Nephron progenitor cell (in vitro differentiated cells): ENCODE measurements at places on chromosomes 7 and 10.

GRCh38 chr7:11751807-11752389, 80.1 kb downstream of the THSD7A start:
- DNase-seq: no peak
- no peaks in the 10 kb centered on the region for H3K4me1 ChIP-seq
- no peak overlapping the region for H3K27ac ChIP-seq
- H3K4me3 ChIP-seq: no peak overlapping the region

- H3K4me1 ChIP-seq: peaks cover 16% of the 10 kb centered on the region
- H3K4me3 ChIP-seq: no peak overlapping the region
- no peak overlapping the region for H3K27ac ChIP-seq
- peaks cover 4% of the 10 kb centered on the region for H3K36me3 ChIP-seq
Measured at GRCh38 chr10:35783305-35783838, 141.3 kb upstream of the FZD8 start.

DNA sequence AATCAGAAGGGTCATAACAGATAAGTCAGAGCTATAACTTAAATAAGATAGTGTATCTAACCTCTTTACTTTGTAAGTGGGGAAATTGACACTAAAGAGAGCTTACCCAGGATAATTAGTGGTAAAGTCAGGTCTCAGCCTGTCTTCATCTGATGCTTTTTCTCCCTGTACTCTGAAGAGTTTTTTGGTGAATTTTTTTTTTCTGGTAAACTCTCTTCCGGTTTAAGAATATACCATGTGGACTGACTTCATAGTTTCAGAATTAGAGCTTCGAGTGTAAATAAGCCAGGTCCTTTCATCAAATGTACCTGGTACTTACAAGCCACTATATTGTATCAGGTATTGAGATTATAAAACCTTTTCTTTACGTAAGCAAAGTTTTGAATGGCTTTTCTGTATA, 6.8 kb downstream of the MINPP1 start:
- no peaks in the 10 kb centered on the region for H3K27me3 ChIP-seq
- H3K27ac ChIP-seq: no peak overlapping the region
- no peak overlapping the region for H3K4me3 ChIP-seq
- peaks cover 15% of the 10 kb centered on the region for H3K4me1 ChIP-seq
- peaks cover 51% of the 10 kb centered on the region for H3K36me3 ChIP-seq
- DNase-seq: no peak

DNA sequence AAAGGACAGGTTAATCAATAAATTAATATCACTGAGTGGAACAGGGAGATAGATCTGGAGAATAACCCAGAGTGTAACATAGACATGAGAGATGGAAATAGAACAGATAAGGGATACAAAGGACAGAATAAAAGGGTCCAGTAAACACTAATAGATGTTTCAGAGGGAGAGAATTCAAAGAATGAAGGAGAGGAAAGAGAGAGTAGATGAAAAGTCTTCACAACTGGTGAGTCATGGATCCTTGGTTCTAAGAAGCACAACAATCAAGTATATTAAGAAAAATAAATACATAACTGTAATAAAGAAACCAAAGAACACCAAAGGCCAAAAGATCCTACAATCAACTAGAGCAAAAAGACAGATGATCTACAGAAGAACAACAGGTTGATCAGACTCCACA, 66.3 kb downstream of the BEND7 start:
- peaks cover 13% of the 10 kb centered on the region for H3K4me1 ChIP-seq
- no peak overlapping the region for H3K4me3 ChIP-seq
- peak overlapping the region; percentile 4 for H3K27ac ChIP-seq
- H3K27me3 ChIP-seq: peaks cover 14% of the 10 kb centered on the region
- peaks cover 34% of the 10 kb centered on the region for H3K36me3 ChIP-seq

- H3K4me3 ChIP-seq: no peak overlapping the region
- no peak overlapping the region for H3K27ac ChIP-seq
- no peaks in the 10 kb centered on the region for H3K4me1 ChIP-seq
- peaks cover 6% of the 10 kb centered on the region for H3K36me3 ChIP-seq
- H3K27me3 ChIP-seq: peaks cover 14% of the 10 kb centered on the region
Measured at GRCh38 chr7:8246020-8246419, 15.9 kb downstream of the ICA1 start.

- peaks cover 9% of the 10 kb centered on the region for H3K27me3 ChIP-seq
- peak overlapping the region; percentile 7 for H3K4me3 ChIP-seq
- H3K4me1 ChIP-seq: peaks cover 47% of the 10 kb centered on the region
- no peaks in the 10 kb centered on the region for H3K36me3 ChIP-seq
- peak overlapping the region; percentile 90 for H3K27ac ChIP-seq
- peak; percentile 31 for DNase-seq
Measured at GRCh38 chr10:119693262-119693957, 32.4 kb upstream of the INPP5F start.

DNA sequence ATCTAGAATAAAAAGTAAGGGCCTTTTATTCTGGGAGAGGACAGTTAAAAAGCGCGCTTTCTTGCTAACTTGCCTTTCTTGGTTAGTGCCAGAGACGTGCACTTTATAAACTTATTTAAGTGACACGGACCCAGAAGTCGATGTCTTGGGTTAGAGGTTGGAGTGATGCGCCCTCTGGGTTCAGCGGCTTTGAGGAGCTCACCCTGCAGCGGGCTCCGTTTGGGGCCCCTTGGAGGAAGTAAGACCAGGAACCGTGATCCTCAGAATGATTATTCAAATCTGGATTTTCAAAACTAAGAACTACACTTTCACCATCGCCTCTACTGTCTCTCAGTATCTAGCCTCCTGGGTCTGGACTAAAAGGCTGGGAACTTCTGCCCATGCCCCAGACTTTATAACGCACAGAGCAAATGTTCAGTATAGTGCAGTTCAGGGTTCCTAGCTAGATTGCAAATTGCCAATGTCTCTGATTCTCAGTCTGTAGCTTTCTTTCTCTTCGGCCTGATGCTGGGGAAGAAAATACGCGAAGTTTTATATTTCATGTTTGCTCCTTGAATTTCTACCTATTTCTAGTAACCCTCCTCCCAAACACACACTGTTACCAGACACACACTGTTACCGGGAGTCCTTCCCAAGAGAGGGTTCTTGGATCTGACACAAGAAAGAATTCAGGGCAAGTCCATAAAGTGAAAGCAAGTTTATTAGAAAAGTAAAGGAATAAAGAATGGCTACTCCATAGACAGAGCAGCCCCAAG, 18.6 kb upstream of the SMO start:
- no peaks in the 10 kb centered on the region for H3K36me3 ChIP-seq
- peaks cover 48% of the 10 kb centered on the region for H3K27me3 ChIP-seq
- H3K4me1 ChIP-seq: peaks cover 32% of the 10 kb centered on the region
- no peak for DNase-seq

GRCh38 chr10:128097783-128098182, 28.4 kb downstream of the MKI67 start:
- H3K4me1 ChIP-seq: no peaks in the 10 kb centered on the region
- H3K27ac ChIP-seq: no peak overlapping the region
- H3K4me3 ChIP-seq: no peak overlapping the region
- peaks cover 44% of the 10 kb centered on the region for H3K36me3 ChIP-seq

DNA sequence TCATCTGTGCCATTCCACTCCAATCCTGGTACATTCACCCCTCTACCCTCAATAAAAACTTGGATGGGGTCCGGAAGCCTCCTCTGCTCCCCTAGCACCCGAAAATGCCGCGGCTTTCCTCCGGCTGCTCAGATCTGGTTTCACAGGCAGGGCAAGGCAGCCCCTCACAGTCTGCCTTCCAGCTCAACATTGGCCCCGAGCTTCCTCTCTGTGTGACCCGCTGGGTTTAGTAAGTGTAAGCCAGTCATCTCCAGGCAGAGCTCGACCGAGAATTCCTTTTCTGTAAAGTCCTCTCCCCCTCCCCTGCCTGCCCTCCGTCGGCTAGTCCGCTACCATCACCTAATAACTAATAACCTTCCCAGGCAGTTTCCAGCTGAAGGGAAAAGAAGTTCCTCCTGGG, 3.4 kb downstream of the INHBA start:
- H3K4me3 ChIP-seq: peak overlapping the region; percentile 83
- DNase-seq: peak; percentile 31
- H3K36me3 ChIP-seq: no peaks in the 10 kb centered on the region
- H3K4me1 ChIP-seq: peaks cover 72% of the 10 kb centered on the region
- H3K27ac ChIP-seq: no peak overlapping the region

GRCh38 chr10:121702351-121703320, 104.4 kb upstream of the FGFR2 start:
- no peaks in the 10 kb centered on the region for H3K36me3 ChIP-seq
- DNase-seq: no peak
- no peak overlapping the region for H3K27ac ChIP-seq

DNA sequence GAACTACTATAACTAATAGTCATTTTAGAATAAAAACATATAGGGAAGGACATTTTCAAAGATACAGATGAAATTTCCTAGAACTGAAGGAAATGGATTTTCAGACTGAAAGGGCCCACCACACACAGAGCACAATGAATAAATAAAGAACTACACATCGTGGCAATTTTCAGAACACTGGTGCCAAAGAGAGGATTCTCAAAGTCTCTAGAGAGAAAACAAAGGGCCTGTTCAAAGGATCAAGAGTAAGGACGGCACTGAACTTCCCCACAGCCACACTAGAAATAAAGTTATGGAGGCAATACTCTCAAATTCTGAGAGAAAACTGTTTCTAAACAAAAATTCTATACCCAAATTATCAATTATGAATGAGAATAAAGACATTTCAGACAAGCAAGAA, 21.9 kb downstream of the NAPEPLD start:
- no peak overlapping the region for H3K27ac ChIP-seq
- H3K4me3 ChIP-seq: no peak overlapping the region
- H3K27me3 ChIP-seq: peaks cover 4% of the 10 kb centered on the region
- no peak for DNase-seq

- DNase-seq: no peak
- H3K4me1 ChIP-seq: peaks cover under 1% of the 10 kb centered on the region
- H3K27me3 ChIP-seq: peaks cover 7% of the 10 kb centered on the region
- H3K36me3 ChIP-seq: peaks cover 7% of the 10 kb centered on the region
Measured at GRCh38 chr10:8639486-8640185, 585.1 kb downstream of the GATA3 start.

GRCh38 chr7:74449809-74450397, 3.8 kb upstream of the GTF2IRD1 start:
- DNase-seq: peak; percentile 70
- H3K27me3 ChIP-seq: peaks cover 8% of the 10 kb centered on the region
- peaks cover 10% of the 10 kb centered on the region for H3K4me1 ChIP-seq
- H3K27ac ChIP-seq: no peak overlapping the region
- H3K36me3 ChIP-seq: no peaks in the 10 kb centered on the region

DNA sequence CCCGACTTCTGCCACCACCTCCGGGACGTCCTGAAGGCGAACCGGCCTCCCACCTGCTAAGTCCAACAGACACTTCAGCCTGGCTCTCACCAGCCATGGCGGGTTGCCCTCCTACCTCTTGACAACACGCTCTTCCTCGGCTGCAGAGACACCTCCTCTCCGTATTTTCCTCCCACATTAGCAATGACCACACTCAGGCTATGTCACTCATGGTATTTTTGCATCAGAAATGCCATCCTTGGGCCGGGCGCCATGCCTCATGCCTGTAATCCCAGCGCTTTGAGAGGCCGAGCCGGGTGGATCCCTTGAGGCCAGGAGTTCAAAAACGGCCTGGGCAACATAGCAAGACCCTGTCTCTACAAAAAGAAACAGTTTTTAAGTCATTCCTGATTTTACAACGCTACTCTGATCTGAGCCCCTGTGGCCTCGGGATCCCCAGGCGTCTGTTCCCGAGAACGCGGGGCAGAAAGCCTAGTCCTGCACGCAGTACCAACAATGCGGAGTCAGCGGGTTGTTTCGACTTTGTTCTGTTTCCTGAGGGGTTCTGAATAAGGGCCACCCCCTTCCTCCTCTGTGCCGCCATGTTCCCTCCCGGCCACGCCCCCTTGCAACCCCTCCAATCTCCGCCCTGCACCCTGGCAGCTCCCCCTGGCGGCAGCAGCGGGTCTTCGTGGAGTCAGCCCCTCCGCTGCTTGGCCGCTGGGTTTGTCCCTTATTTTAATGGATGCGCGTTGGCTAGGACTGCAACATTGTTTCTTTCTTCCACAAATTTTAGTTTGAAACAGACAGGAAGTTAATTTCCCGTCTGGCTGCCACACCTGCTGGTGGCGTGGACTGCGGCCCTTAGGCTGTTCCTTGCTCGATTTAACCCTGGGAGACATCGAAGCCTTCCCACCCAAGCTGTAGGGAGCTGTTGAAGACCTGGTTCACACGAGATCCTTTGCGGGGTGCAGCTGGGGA, 9.7 kb upstream of the ZFAND2A start:
- peak overlapping the region; percentile 25 for H3K4me3 ChIP-seq
- DNase-seq: peak; percentile 75
- H3K27ac ChIP-seq: no peak overlapping the region
- H3K27me3 ChIP-seq: peaks cover 21% of the 10 kb centered on the region
- H3K4me1 ChIP-seq: peaks cover 5% of the 10 kb centered on the region

- peaks cover 8% of the 10 kb centered on the region for H3K27me3 ChIP-seq
- no peaks in the 10 kb centered on the region for H3K36me3 ChIP-seq
- peaks cover 49% of the 10 kb centered on the region for H3K4me1 ChIP-seq
- no peak overlapping the region for H3K4me3 ChIP-seq
- no peak for DNase-seq
- no peak overlapping the region for H3K27ac ChIP-seq
Measured at GRCh38 chr10:131173484-131174210, 137.9 kb downstream of the TCERG1L start.

DNA sequence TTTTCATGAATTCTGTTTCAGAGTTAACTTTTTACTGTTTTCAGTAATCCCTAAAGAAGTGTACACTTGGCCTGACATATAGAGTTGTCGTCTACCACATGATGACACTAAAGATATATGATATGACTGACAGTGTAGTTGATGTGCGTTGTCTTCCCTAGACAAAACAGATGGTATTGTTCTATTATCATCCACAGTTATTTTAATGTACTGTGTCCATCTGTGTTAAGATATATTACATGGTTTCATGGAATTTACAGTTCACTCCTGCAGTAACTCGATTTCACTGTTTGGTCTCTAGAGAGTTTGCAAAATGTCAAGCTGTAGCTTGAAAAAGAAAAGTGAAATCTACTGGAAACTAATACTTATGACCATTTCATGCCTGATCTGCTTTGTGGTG, 18.1 kb downstream of the FOXP2 start:
- H3K27ac ChIP-seq: no peak overlapping the region
- no peak overlapping the region for H3K4me3 ChIP-seq
- no peaks in the 10 kb centered on the region for H3K4me1 ChIP-seq
- no peaks in the 10 kb centered on the region for H3K27me3 ChIP-seq
- no peak for DNase-seq
- no peaks in the 10 kb centered on the region for H3K36me3 ChIP-seq

- no peak overlapping the region for H3K27ac ChIP-seq
- DNase-seq: no peak
- peaks cover 14% of the 10 kb centered on the region for H3K27me3 ChIP-seq
- peaks cover under 1% of the 10 kb centered on the region for H3K36me3 ChIP-seq
- H3K4me3 ChIP-seq: no peak overlapping the region
- H3K4me1 ChIP-seq: peaks cover 5% of the 10 kb centered on the region
Measured at GRCh38 chr10:12048547-12048946, 5.9 kb upstream of the UPF2 start.

GRCh38 chr10:71832967-71833366, 18.1 kb downstream of the PSAP start:
- peaks cover 51% of the 10 kb centered on the region for H3K36me3 ChIP-seq
- no peak for DNase-seq
- H3K4me1 ChIP-seq: peaks cover 31% of the 10 kb centered on the region
- no peak overlapping the region for H3K27ac ChIP-seq
- H3K27me3 ChIP-seq: no peaks in the 10 kb centered on the region

- no peaks in the 10 kb centered on the region for H3K27me3 ChIP-seq
- DNase-seq: no peak
- H3K4me3 ChIP-seq: no peak overlapping the region
Measured at GRCh38 chr7:110839866-110840265, 251.1 kb upstream of the LRRN3 start.

- peaks cover 58% of the 10 kb centered on the region for H3K4me1 ChIP-seq
- no peak overlapping the region for H3K27ac ChIP-seq
- DNase-seq: no peak
- peaks cover 19% of the 10 kb centered on the region for H3K27me3 ChIP-seq
Measured at GRCh38 chr7:132347123-132347522, 229.1 kb downstream of the PLXNA4 start.
